ENCODE measurements at places on chromosomes 2 and 18.
A peak's percentile ranks its signal among the peaks of the same experiment; 100 is the strongest.

DNA sequence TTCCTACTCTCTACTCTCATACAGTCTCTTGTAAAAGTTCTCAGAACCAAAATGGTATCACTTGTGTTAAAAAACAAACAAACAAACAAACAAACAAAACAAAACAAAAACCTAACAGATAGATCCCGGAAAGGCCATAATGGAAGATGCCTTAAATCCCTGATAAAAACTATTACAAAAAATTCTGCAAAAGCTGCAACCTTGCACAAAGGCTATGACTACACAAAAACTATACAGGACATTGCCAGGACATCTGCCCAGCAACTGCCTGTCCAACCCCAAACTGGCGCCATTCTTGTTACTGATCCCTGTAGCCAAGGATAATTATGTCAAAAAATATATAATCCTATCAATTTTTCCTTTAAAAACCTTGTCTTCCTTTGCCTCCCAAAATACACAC, 36.3 kb upstream of the LONRF2 start:
- no peak for DNase-seq

DNA sequence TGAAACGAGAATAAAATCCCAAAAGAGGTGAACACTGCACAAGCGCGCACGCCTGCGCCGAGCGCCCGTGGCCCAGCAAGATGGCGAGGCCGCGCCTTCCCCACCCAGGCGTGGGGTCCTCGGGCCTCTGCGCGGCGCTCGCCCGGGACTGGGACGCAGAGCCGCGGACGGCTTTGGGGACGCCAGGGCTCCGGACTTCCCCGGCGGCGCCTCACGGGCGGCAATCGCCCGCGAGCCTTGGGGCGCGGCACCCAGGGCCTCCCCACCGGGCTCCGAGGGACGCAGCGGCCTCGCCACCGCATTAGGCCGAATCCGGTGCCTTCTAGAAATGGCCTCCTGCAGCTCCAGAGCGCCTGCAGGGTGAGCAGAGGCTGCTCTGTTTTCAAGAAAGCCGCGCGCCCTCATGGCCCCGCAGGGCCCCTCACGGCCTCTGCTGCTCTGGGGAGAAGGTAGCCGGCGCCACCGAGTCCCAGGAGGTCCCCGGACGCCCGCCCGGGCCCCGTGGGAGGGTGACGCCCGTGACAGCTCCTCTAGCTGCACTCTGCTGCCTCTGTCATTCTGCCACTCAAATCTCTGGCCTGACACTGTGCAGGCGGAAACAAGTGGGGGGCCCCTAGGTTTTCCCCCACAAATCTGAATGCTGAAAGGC, 35.9 kb upstream of the POMC start:
- DNase-seq = peak; percentile 22

DNA sequence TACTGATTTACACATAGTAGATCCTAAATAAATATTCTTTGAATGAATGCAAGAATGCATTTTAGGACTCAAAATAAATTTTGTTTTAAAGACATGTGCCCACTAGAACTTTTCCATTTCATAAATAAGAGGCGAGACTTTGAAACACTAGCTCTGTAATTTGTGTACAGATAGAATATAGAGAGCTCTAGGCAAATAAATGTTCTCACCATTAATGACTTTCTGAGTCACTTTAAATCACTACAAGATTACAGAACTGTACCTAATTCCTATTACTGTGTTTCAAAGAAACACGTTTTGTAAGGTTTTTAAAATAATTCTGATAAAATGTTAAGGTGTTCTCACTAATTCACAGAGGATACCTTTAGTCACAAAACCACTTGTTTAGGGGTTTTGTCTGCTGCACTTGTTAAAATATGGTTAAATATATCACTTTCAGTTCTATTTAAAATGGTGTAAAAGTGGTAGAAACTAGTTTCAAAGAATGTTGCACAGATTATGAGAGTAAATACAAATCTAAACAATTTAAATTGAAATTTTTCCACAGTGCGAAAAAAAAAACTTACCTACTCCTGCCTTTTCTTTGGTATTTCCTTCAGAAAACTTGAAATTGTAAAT, 158.7 kb upstream of the ZC3H15 start:
- DNase-seq = no peak

GRCh38 chr2:215775106-215775505, 238.2 kb downstream of the MREG start:
- DNase-seq = no peak

GRCh38 chr2:165007161-165007744, 51.9 kb upstream of the SLC38A11 start:
- DNase-seq = no peak

Measured in fibroblast of skin of scalp (primary cell).